Fibroblast of lung (primary cell): ENCODE measurements at places on chromosomes 16 and 17.

DNA sequence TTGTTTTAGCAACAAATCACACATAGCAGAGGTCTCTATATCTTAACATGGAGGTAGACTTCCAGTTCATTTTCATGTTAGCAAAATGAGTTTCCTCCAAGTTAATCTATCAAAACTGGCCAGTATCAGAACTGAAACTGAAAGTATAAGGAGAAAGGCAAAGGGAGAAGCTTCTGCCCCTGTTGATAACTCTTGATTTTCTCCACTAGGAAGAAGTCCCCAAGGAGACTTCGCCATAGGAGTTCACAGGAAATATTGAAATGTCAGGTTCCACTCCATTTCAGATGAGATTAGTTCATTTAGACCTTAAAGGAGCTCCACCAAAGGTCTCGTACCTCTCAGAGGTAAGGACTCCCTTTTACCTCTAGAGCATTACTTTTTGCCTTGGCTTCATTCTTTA, 1.2 kb upstream of the OGFOD3 start:
- no peak for DNase-seq

GRCh38 chr16:58409316-58409973, 17.2 kb downstream of the GINS3 start:
- DNase-seq = peak; percentile 59

- DNase-seq = peak; percentile 62
These were observed 67.1 kb upstream of the ZNF469 start for GRCh38 chr16:88315543-88316105.

GRCh38 chr16:48194828-48195556, 39.2 kb upstream of the ABCC12 start:
- DNase-seq = peak; percentile 61

DNA sequence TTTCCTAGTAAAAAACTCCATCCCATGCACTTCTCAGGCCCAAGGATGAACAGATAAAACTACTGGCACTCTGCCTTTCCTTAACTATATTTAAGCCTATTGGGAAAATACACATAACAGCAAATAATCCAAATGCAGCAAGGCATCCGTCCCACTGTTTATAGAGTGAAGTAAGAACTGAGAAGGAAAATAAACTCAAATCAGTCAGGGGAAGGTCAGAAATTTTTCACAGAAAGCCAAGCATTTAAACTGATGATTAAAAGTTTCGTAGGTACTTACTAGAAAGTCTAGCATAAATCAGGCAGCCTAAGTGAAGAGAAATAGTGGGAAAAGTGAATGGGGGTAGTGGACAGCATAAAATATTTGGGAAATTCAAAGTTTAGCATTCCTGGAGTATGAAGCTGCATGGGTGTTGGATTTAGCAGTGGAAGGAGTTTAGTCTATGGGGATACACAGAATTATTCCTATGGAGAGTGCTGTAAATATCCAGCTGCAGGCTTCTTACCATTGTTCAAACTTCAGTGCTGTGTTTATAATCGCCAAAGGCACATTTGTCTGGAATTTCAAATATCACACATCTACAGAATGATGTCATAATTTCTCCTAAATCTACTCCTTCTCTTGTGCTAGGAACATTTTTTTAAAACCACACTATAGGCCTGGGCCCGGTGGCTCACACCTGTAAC, 1131.0 kb upstream of the GOT2 start:
- peak; percentile 52 for DNase-seq
